ENCODE measurements at places on chromosomes 3 and 15.

- DNase-seq = no peak
Measured at GRCh38 chr3:140180603-140181002, 245.6 kb downstream of the CLSTN2 start.

- no peak for DNase-seq
Measured at GRCh38 chr3:70264122-70264780, 48.2 kb downstream of the MDFIC2 start.

- no peak for DNase-seq
Measured at GRCh38 chr3:116186049-116186448, 259.2 kb downstream of the LSAMP start.

- no peak for DNase-seq
Measured at GRCh38 chr15:63911160-63911559, 77.4 kb upstream of the HERC1 start.

- peak; percentile 31 for DNase-seq
Measured at GRCh38 chr3:139309880-139310279, 33.9 kb upstream of the MRPS22 start.

GRCh38 chr3:179181021-179181472 is 32.9 kb downstream of the PIK3CA start:
- peak; percentile 49 for DNase-seq

DNA sequence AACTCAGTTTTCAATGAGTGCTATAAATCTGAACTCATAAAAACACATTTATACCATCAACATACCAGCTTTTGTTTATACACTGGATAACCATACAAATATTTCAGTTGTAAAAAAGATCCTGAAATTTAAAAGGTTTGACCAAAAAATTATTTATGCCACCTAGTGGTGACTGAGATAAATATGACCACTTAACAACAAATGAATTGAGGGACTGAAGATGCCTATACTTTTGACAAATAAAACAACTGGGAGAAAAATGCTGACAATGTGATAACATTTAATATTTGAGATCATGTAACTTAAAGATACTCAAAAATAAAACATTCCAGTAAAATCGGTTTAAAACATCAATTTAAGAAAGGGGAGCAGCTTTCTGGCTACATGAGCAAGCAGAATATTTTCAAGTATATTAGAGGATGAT is 30.4 kb downstream of the ATG3 start:
- DNase-seq = peak; percentile 44

- DNase-seq = no peak
Measured at GRCh38 chr15:43251871-43252250, 14.9 kb downstream of the TGM5 start.

- DNase-seq = no peak
Measured at GRCh38 chr3:149767720-149768119, 15.4 kb upstream of the COMMD2 start.

DNA sequence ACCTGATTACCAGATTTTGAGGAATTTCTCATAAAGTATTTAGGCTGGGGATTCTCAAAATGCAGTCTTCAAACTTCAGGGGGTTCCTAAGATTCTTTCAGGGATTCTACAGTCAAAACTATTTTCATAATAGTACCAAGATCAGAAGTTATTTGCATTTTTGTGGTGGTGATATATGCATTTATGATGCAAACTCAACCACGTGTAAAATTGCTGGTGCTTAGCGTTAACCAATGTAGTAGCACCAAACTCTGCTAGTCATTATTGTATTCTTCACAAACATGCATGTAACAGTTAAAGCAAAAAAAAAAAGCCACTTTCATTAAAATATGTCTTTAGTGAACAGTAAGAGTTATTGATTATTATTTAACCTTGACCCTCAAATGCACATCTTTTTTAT is 274.9 kb upstream of the DNAJC19 start:
- no peak for DNase-seq

GRCh38 chr15:70797464-70797863 is 34.1 kb upstream of the UACA start:
- DNase-seq = no peak

GRCh38 chr3:42704136-42704841 is 1.7 kb upstream of the HHATL start:
- no peak for DNase-seq

DNA sequence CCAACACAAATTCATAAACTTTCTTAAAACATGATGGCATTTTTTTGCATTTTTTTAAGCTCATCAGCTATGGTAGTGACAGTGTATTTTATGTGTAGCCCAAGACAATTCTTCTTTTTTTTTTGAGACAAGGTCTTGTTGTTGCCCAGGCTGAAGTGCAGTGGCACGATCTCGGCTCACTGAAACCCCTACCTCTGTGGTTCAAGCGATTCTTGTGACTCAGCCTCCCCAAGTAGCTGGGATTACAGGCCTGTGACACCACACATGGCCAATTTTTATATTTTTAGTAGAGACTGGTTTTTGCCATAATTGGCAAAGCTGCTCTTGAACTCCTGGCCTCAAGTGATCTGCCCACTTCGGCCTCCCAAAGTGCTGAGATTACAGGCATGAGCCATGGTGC is 17.3 kb upstream of the USP50 start:
- DNase-seq = no peak

DNA sequence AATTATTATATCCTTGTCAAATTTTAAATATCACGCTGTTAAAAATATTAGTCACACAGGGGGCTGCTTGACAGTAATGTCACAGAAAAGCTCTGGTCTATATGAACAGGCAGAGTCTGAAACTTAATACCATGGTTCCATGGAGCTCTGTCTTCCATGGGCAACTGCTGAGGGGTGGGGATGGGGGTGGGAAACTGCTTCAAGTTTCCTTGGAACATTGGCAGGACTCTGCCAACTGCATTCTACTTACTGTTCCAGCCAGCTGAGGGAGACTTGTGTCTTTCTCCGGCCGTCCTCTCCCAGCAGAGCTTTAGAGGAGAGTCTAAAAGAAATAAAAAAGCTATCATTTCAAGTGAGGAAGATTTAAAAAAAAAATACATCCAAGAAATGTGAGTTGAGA is 348.7 kb downstream of the ZIC1 start:
- DNase-seq = no peak

DNA sequence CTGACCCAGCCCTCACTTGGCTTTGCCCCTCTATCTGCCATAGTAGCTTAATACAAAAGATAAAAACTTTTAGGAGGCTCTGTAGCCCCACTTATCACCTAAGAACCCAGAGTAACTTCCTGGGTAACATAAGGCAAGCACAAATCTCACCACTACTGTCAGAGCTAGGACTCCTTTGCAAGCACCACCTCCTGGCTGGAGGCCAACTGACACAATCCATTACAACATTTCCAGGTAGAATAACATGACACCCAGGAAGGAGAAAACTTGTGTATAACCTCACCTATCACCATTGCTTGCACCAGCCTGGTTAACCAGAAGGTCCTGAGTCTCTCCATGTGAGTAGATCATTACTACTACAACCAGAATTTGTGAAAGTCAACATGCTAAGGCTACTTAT is 230.0 kb downstream of the TUSC7 start:
- DNase-seq = no peak

DNA sequence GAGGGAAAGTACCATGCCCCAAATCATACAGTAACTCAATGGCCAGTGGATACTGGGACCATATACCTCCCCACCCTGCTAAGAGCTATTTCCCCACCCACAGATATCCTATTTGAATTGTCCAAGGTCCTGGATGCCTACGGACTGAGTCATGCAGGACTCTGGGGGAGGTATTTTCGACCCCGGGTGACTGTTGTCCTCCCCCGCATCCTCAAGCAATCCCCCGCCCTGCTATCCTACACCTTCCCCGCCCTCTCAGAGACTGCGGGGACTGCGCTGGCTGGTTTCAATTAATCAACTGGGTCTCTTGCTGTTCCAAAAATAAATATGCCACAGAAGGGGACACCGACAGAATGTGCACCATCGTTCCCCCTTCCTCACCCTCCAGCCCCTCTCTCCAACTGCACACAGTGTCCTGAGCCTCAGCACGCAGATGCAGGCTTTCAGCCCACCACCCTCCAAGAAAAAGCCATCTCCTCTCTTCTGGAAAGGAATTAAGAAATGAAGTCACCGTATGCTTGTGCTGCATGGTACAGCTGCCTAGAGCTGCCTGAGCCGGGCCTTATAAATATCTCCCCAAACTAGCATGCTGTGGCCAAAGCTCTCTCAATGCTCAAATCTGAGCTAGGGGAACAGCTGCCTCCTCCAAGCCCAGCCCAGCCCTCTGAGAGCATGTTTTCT is 8.1 kb downstream of the CAV3 start:
- peak; percentile 89 for DNase-seq

DNA sequence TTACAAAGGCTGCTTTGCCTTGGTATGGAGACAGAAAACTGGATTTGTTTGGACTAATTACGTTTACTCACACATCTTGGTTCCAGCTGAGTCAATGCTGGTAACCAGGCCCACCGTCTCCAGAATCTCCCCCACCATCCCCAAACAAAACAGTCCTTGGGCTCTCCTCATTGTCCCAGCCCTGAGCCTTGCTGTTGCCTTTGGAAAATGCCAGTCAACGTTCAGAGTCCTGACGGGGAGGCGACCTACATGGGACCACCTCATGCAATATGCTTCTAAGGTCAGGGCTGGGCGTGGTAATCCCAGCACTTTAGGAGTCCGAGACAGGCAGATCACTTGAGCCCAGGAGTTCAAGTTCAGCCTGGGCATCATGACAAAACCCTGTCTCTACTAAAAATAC is 85.2 kb upstream of the IQSEC1 start:
- no peak for DNase-seq

DNA sequence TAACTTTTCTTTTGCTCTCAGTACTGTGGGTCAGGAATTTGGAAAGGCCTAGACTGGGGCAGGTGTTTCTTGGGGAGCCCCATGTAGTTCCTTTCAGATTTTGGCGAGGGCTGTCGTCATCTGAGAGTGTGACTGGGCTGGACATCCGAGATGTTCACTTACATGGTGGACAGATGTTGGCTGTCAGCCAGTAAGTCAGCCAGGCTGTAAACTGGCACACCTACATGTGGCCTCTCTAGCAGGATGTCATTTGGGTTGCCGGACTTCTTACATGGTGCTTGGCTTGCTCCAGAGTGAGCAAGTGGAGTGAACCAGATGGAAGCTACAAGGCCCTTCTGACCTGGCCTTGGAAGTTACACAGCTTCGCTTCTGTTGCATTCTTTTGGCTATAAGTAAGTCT is 20.7 kb downstream of the TATDN2 start:
- DNase-seq = no peak

DNA sequence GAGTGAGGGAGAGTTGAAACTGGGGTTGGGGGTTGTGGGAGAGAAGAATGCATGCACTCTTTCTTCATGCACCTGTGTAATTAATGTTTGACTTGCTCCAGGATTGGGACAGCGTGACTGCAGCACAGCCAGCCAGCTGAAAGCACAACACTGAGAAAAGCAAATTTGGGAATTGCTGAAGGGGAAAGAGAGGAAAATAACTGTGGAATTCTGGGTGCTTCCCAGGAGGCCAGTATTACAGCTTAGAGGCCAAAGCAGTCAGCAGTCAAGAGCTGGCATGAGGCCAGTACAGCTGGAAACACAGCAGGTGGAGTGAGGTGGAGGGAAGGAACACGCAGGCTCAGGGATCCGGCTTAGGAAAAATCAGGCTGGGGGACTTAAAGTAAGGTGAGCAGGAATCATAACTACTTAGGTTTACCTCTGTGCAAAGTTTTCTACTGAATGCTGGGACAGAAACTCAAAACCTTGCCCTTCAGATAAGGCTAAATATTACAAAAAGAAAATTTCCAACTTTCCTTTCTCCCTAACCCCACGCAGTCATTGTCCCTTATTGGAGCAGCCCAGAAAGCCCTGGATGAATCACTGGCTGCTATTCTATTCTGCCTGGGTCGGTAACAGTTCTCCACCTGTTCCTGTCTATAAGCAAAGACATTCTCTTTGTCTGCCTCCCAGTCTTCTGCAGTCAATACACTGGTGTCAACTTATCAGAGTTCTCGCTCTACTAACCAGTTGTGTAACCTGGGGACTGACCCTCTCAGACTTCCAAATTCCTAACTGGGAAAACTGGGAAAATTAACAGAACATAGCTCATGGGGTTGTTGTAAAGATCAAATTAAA is 167.2 kb downstream of the MAGI1 start:
- no peak for DNase-seq

- DNase-seq = peak; percentile 85
Measured at GRCh38 chr3:12758025-12758781, 856 bp downstream of the TMEM40 start.

DNA sequence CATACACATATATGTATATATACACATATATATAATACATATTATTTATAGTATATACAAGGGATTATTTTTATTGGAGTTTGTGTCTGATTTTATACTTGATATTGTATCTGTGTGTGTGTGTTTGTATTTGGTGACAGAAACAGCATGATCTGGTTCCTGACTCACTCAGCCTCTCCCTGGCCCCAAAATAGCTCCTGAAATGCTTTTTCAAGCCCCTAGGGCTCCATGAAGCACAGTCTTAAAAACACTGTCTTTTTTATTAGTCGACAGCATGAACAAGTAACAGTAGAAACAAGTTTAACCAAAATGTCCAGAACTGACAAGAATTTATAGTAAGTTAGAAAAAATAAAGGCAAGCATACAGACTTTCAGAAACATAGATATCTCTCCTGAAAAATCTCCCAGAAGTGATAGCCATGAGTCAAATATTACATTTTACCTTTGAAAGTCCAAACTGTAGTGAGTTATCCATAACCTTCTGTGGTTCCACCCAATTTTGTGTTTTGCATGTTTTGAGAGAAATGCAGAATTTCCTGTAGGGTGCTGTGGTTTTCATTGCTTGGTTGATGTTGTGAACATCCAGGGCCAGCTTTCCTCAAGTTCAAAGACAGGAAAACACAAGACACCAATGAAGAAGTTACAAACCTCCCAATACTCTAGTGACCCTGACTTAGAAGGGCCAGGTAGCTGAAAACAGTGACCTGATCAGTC is 98.5 kb upstream of the CCDC80 start:
- DNase-seq = peak; percentile 32

DNA sequence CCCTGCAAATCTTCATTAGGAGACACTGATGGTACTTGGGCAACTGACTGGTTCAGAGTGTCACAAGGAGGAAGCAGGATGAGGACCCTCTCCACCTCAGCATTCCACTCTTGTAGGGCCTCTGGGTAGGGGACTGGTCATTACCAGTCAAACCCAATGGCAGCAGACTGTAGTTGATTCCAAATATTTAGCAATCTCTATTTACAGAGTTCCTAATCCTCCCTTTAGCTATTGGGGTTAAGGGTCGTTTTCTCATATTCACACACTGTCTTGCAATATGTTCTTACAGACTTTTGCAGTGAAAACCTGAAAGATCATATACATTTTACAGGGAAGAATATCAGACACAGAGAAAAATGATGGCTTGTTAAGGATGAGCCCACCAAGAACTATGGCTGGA is 397.7 kb downstream of the GAP43 start:
- no peak for DNase-seq

DNA sequence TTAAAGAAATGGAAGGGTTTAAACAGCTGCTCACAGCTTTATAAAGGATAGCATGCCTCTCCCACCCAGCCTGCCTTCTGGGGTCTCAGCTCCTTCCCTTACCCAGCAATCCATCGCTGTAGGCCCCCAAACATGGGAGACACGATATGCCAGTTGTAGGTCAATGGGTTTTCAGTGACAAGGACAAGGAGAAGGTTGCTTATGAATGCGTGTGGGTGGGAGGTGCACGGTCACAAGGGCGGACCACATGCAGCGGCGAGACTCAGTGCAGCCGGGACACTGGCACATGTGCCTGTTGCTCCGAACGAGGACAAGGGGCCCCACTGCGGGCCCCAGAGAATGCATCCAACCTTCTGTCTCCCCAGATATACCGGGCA is 67.0 kb downstream of the MGLL start:
- DNase-seq = no peak
